Pericardium fibroblast (primary cell): ENCODE measurements at places on chromosomes 16 and 17. TPM values are rescaled to one million over a fixed set of nuclear protein-coding genes. Genes with fewer than 3 reads are reported as not detected.

The ZSCAN10 gene
- total RNA-seq = not detected in 2 replicates

The TBX6 gene
- total RNA-seq = under 0.01 TPM in 1 of 2 replicates, not detected in the other

The RRAD gene
- total RNA-seq = 0.58 and 1.1 TPM in 2 replicates

The ACSM2A gene
- total RNA-seq = not detected in 2 replicates

The YPEL3 gene
- total RNA-seq = 50.2 and 89.3 TPM in 2 replicates

The KRTAP4-3 gene
- not detected in 2 replicates for total RNA-seq

The CLEC10A gene
- total RNA-seq = not detected in 2 replicates

The TMC5 gene
- not detected in 2 replicates for total RNA-seq

The KRT222 gene
- not detected in 2 replicates for total RNA-seq

The LGALS9 gene
- total RNA-seq = 0.17 and 1.2 TPM in 2 replicates

The MMP15 gene
- total RNA-seq = 5.3 and 8.1 TPM in 2 replicates

The SULT1A2 gene
- total RNA-seq = 2.8 TPM in 1 of 2 replicates, not detected in the other

The ASGR1 gene
- total RNA-seq = 0.35 and 0.85 TPM in 2 replicates

The ZP2 gene
- total RNA-seq = not detected in 2 replicates

The SPDYE4 gene
- total RNA-seq = not detected in 2 replicates

The PITPNM3 gene
- 2.6 and 4.9 TPM in 2 replicates for total RNA-seq

The MFSD6L gene
- not detected in 2 replicates for total RNA-seq

The GP1BA gene
- not detected in 2 replicates for total RNA-seq

The SERPINF2 gene
- 0.35 and 1.9 TPM in 2 replicates for total RNA-seq

The KIF2B gene
- not detected in 2 replicates for total RNA-seq

The CAVIN1 gene
- 510 and 922 TPM in 2 replicates for total RNA-seq

The NAGS gene
- 1.1 and 2.9 TPM in 2 replicates for total RNA-seq

The AGRP gene
- total RNA-seq = not detected in 2 replicates

The NOXO1 gene
- total RNA-seq = 2.1 TPM in 1 of 2 replicates, not detected in the other

The SLFN12L gene
- not detected in 2 replicates for total RNA-seq

The CCDC40 gene
- 1.5 TPM in 2 replicates for total RNA-seq

The KRTAP2-1 gene
- total RNA-seq = not detected in 2 replicates

The RNF222 gene
- not detected in 2 replicates for total RNA-seq

The COQ7 gene
- total RNA-seq = 16.9 and 23.7 TPM in 2 replicates

The EIF1 gene
- 111 and 272 TPM in 2 replicates for total RNA-seq

The TBC1D3K gene
- total RNA-seq = 0.12 TPM in 1 of 2 replicates, not detected in the other

The NACA2 gene
- not detected in 2 replicates for total RNA-seq

The TBC1D3D gene
- 0.09 TPM in 1 of 2 replicates, not detected in the other for total RNA-seq

The VPS25 gene
- 68.3 and 71.2 TPM in 2 replicates for total RNA-seq

The CXCL16 gene
- total RNA-seq = 0.68 and 3.3 TPM in 2 replicates

The LGALS9B gene
- not detected in 2 replicates for total RNA-seq
